ENCODE measurements at places on chromosomes 3 and 15. TPM values are rescaled to one million over a fixed set of nuclear protein-coding genes. Genes with fewer than 3 reads are reported as not detected.

MAGI1 gene
- 53.1 TPM for total RNA-seq

RCCD1 gene
- total RNA-seq = 20.3 TPM

AHSG gene
- total RNA-seq = 0.27 TPM

GRCh38 chr15:68537097-68537496 lies 41.7 kb upstream of the CORO2B start:
- no peak overlapping the region for H3K4me3 ChIP-seq
- no peaks in the 10 kb centered on the region for H3K36me3 ChIP-seq
- H3K27me3 ChIP-seq = peaks cover 4% of the 10 kb centered on the region
- no peaks in the 10 kb centered on the region for H3K4me1 ChIP-seq
- no peak for DNase-seq

GRCh38 chr3:29026959-29027358 lies 253.9 kb upstream of the RBMS3 start:
- no peaks in the 10 kb centered on the region for H3K27me3 ChIP-seq
- H3K27ac ChIP-seq = no peak overlapping the region
- H3K4me1 ChIP-seq = no peaks in the 10 kb centered on the region
- no peak overlapping the region for H3K4me3 ChIP-seq
- no peaks in the 10 kb centered on the region for H3K36me3 ChIP-seq

GRCh38 chr3:192516820-192517219 lies 210.5 kb downstream of the FGF12 start:
- no peaks in the 10 kb centered on the region for H3K36me3 ChIP-seq
- H3K4me1 ChIP-seq = peaks cover 4% of the 10 kb centered on the region
- H3K27me3 ChIP-seq = peaks cover 71% of the 10 kb centered on the region
- H3K4me3 ChIP-seq = no peak overlapping the region
- H3K27ac ChIP-seq = no peak overlapping the region
- DNase-seq = no peak

- peak overlapping the region; percentile 99 for H3K27ac ChIP-seq
- H3K36me3 ChIP-seq = peaks cover 7% of the 10 kb centered on the region
- H3K4me3 ChIP-seq = peak overlapping the region; percentile 99
- DNase-seq = no peak
- peaks cover 60% of the 10 kb centered on the region for H3K4me1 ChIP-seq
- H3K27me3 ChIP-seq = peaks cover 68% of the 10 kb centered on the region
Observed at GRCh38 chr15:37106490-37107001, 6.2 kb upstream of the MEIS2 start.

GRCh38 chr3:152260026-152260425 lies 8.7 kb upstream of the MBNL1 start:
- no peak overlapping the region for H3K27ac ChIP-seq
- DNase-seq = no peak
- no peak overlapping the region for H3K4me3 ChIP-seq
- H3K36me3 ChIP-seq = no peaks in the 10 kb centered on the region

DNA sequence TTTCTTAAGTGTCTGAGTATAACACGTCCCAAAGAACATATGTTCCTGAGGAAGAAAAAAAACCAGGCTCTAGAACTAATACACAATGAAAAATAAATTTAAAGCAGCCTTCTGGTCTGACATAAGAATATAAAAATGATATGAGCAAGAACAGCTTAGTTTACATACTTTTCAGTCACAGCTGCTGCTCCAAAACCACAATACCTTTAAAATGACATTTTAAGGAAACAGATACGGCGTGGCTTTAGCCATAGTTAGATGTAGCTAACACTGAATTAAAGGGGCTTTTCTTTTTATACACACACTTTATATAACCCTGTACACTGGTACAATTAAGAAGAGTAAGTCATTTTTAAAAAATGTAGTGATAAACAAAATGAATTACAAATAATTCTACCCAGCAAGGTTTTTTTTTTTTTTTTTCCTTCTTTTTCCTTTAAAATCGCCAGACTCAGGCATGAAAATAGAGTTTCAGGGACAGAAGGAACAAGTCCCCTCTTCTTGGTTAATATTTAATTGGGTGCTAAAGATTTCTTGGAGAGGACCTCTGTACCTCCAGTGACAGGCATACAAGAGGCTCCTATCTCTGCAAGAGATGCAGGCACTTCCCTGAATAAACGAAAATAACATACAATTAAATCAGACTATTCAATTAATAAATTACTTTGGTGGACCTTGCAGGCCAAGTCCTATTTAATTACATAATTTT lies 265.6 kb downstream of the FOXP1 start:
- peak overlapping the region; percentile 55 for H3K27ac ChIP-seq
- H3K4me3 ChIP-seq = peak overlapping the region; percentile 28
- H3K4me1 ChIP-seq = peaks cover 19% of the 10 kb centered on the region
- H3K36me3 ChIP-seq = peaks cover 3% of the 10 kb centered on the region

DNA sequence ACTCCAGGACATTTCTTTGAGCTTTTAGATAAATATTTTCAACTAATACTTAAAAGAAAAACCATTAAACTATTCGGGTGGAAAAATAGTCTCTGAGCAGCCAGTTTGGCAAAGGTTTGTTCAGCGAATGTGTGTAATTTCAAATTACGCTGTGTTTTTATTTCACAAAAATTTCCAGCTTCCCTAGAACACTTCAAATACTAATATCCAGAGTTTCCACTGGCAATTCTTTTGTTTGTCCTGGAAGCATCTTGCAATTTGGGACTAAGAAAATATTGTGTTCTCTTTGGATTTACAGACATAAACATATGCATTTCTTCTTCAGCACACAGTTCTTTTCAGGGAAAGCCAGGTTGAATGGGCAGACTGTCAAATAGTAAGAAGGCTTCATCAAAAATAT lies 61.9 kb downstream of the MDFIC2 start:
- no peak overlapping the region for H3K27ac ChIP-seq
- H3K4me3 ChIP-seq = no peak overlapping the region
- no peak for DNase-seq

GRCh38 chr15:91308855-91309254 lies 208.8 kb downstream of the SV2B start:
- peaks cover 25% of the 10 kb centered on the region for H3K27me3 ChIP-seq
- no peak overlapping the region for H3K27ac ChIP-seq
- H3K4me1 ChIP-seq = peaks cover 4% of the 10 kb centered on the region
- no peak for DNase-seq
- H3K4me3 ChIP-seq = no peak overlapping the region
- H3K36me3 ChIP-seq = no peaks in the 10 kb centered on the region

DNA sequence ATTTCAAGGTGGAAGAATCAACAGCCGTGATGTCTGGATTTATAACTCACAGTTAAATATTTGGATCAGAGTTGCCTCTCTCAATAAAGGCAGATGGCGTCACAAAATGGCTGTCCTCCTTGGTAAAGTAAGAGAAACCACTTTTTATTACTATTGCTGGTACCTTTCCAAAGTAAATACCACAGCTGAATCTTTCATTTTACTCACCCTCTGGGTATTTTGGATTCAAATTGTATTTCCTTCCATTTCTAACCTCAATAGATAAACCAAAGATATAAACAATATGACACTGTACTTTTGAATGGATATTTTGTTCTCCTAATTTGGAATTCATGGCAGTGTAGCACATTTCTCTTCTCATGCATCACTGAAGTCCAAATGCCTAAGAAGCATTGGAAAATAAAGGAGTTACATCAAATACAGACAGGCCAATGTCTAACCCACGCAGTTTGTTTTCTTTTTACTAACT lies 29.5 kb downstream of the KLHL24 start:
- H3K4me1 ChIP-seq = no peaks in the 10 kb centered on the region
- H3K27ac ChIP-seq = no peak overlapping the region
- DNase-seq = no peak
- H3K27me3 ChIP-seq = no peaks in the 10 kb centered on the region

DNA sequence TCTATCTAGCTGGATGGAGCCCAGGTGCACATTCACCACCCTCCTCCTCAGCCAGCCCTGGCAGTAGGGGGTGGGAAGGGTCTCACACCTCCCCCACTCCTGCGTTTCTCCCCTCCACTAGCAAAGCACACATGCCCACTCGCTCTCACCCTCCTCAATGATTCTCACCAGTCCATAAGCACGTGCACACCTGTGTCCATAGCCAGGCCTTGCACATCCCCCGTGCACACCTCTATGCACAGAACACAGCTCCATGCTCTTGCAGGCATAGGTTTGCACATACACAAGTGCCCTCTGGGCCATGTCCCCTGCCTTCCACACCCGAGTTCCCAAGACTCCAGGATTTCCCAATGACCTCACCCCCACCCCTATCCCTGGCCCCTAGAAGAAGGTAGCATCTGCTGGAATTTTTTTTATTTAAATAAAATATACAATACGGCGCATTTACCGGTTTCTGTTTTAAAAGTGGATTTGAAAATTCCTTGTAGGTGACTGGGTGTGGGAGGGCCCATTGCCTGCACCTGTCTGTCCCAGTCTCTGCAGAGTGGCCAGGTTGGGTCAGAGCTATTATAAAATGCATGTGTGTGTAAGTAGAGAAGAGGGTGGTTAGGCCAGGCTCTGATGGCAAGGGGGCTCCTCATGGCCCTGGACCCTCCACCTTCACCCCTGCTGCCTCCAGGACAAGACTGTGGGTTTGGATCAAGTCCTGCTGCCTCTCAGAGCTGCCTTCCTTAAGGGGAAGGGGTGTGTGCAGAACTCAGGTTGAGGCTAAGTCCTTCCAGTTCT lies 49.1 kb downstream of the HCN4 start:
- H3K27me3 ChIP-seq = peaks cover 13% of the 10 kb centered on the region
- peaks cover 5% of the 10 kb centered on the region for H3K4me1 ChIP-seq
- H3K4me3 ChIP-seq = no peak overlapping the region
- H3K27ac ChIP-seq = no peak overlapping the region
- H3K36me3 ChIP-seq = no peaks in the 10 kb centered on the region

DNA sequence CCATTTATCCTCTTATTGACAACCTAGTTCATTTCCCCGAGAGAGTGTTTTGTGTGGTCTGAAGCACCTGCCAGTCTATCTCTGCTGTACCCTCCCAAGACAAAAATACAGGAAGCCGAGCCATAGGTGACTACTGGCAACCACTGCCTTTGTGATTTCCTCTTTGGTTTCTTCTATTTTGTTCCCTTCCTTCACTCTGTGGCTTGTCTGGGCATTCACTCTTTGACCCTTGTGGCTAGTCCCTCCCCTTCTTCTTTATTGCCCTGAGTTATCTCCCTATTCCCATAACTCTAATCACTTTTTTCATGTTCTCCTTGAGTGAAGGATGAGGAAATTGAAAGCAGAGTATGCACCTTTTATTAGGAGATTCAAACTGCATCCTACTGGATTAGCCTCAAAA lies at the start of gene ADGRG7:
Gene ADGRG7 (plus strand): TSS at position 297 of the 400 bp plus-strand sequence. CDS start 256 bp downstream, outside the sequence.
- no peaks in the 10 kb centered on the region for H3K4me1 ChIP-seq
- H3K27me3 ChIP-seq = peaks cover 8% of the 10 kb centered on the region
- no peaks in the 10 kb centered on the region for H3K36me3 ChIP-seq

GRCh38 chr3:66792086-66792485 lies 206.0 kb upstream of the KBTBD8 start:
- peaks cover 3% of the 10 kb centered on the region for H3K36me3 ChIP-seq
- H3K27ac ChIP-seq = no peak overlapping the region
- peaks cover 11% of the 10 kb centered on the region for H3K4me1 ChIP-seq

- no peak for DNase-seq
- H3K27ac ChIP-seq = no peak overlapping the region
- H3K4me3 ChIP-seq = no peak overlapping the region
Observed at GRCh38 chr3:46454209-46454595, 10.5 kb downstream of the LTF start.

- H3K4me3 ChIP-seq = no peak overlapping the region
- peaks cover 8% of the 10 kb centered on the region for H3K27me3 ChIP-seq
- no peaks in the 10 kb centered on the region for H3K36me3 ChIP-seq
- peaks cover 5% of the 10 kb centered on the region for H3K4me1 ChIP-seq
- DNase-seq = no peak
- H3K27ac ChIP-seq = no peak overlapping the region
Observed at GRCh38 chr15:101542306-101543025, 53.0 kb upstream of the PCSK6 start.

- no peak overlapping the region for H3K4me3 ChIP-seq
- no peak overlapping the region for H3K27ac ChIP-seq
- H3K4me1 ChIP-seq = no peaks in the 10 kb centered on the region
- H3K27me3 ChIP-seq = no peaks in the 10 kb centered on the region
- H3K36me3 ChIP-seq = no peaks in the 10 kb centered on the region
Observed at GRCh38 chr3:139894643-139894989, 40.4 kb upstream of the CLSTN2 start.

- no peaks in the 10 kb centered on the region for H3K4me1 ChIP-seq
- no peak for DNase-seq
- no peak overlapping the region for H3K4me3 ChIP-seq
- H3K36me3 ChIP-seq = no peaks in the 10 kb centered on the region
- no peak overlapping the region for H3K27ac ChIP-seq
Observed at GRCh38 chr15:73792415-73792814, 39.3 kb upstream of the INSYN1 start.

- DNase-seq = no peak
- H3K36me3 ChIP-seq = no peaks in the 10 kb centered on the region
- H3K27me3 ChIP-seq = peaks cover 17% of the 10 kb centered on the region
- no peak overlapping the region for H3K27ac ChIP-seq
Observed at GRCh38 chr3:132788301-132788671, 66.1 kb upstream of the NPHP3 start.

GRCh38 chr3:141266186-141266585 lies 34.6 kb downstream of the PXYLP1 start:
- peak; percentile 57 for DNase-seq
- H3K36me3 ChIP-seq = peaks cover 17% of the 10 kb centered on the region
- H3K27ac ChIP-seq = no peak overlapping the region
- peaks cover 18% of the 10 kb centered on the region for H3K4me1 ChIP-seq
- no peaks in the 10 kb centered on the region for H3K27me3 ChIP-seq

- no peaks in the 10 kb centered on the region for H3K27me3 ChIP-seq
- peaks cover 7% of the 10 kb centered on the region for H3K4me1 ChIP-seq
- no peak for DNase-seq
- no peak overlapping the region for H3K27ac ChIP-seq
Observed at GRCh38 chr15:99504823-99505551, 60.8 kb upstream of the MEF2A start.

DNA sequence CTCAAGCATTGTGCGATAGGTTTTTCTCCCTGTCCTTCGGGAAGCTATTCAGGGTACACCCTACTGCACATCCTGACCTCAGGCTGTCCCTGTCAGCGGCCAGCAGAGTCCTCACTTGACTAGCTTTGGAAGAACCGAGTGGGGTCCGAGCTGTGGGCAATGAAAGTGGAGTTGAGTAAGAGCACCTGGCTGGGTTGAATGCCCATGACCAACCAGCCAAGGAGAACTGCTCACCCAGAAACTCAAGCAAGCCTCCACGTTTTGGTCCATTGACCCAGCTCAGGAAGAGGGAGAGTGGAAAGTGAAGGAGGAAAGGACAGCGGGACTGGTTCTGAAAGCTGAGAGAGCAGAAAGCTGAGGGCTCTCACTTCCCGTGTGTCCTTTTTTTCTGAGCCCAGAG lies 36.0 kb upstream of the HDGFL3 start:
- H3K4me3 ChIP-seq = no peak overlapping the region
- H3K36me3 ChIP-seq = no peaks in the 10 kb centered on the region
- peaks cover 29% of the 10 kb centered on the region for H3K27me3 ChIP-seq
- DNase-seq = no peak
- H3K4me1 ChIP-seq = peaks cover 1% of the 10 kb centered on the region

GRCh38 chr3:47427866-47428265 lies 47.0 kb downstream of the PTPN23 start:
- no peak overlapping the region for H3K4me3 ChIP-seq
- H3K27me3 ChIP-seq = no peaks in the 10 kb centered on the region
- DNase-seq = no peak
- H3K36me3 ChIP-seq = peaks cover 27% of the 10 kb centered on the region
- H3K4me1 ChIP-seq = peaks cover 10% of the 10 kb centered on the region

All from type B pancreatic cell (in vitro differentiated cells).